ENCODE measurements at places on chromosomes 3 and 15.
A peak's percentile ranks its signal among the peaks of the same experiment; 100 is the strongest.

- no peak for DNase-seq
Observed at GRCh38 chr15:70066447-70066846, 31.3 kb downstream of the TLE3 start.

GRCh38 chr15:60529332-60529731, 50.4 kb upstream of the ICE2 start:
- DNase-seq: no peak

- no peak for DNase-seq
Observed at GRCh38 chr3:112132975-112133448, at the start of gene GCSAM. GCSAM (minus strand) TSS chr3:112133248; CDS start chr3:112133120, 128 bp downstream.

GRCh38 chr15:30953731-30954378, 37.6 kb downstream of the MTMR10 start:
- DNase-seq: no peak

GRCh38 chr3:56758539-56758981, 43.2 kb downstream of the ARHGEF3 start:
- no peak for DNase-seq

GRCh38 chr15:101070502-101071273, 151.5 kb downstream of the LRRK1 start:
- DNase-seq: peak; percentile 71

DNA sequence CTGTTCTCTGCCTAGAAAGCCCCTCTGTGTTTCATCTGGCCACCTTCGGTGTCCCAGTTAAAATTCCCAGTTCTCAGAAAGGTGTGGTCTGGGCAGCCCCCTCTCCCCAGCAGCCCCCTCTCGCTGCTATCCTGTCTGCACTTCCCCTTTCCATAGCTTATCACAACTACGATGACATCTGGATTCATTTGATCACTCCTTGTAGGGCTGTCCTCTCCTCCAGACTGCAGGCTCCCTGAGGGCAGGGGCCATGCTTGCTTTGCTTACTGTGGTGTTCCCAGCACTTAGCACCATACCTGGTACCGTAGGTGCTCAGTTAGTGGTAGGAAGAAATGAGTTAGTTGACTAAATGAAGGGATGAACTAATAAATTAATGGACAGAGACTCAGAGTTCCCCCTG, 26.3 kb upstream of the GOLGA6C start:
- no peak for DNase-seq

DNA sequence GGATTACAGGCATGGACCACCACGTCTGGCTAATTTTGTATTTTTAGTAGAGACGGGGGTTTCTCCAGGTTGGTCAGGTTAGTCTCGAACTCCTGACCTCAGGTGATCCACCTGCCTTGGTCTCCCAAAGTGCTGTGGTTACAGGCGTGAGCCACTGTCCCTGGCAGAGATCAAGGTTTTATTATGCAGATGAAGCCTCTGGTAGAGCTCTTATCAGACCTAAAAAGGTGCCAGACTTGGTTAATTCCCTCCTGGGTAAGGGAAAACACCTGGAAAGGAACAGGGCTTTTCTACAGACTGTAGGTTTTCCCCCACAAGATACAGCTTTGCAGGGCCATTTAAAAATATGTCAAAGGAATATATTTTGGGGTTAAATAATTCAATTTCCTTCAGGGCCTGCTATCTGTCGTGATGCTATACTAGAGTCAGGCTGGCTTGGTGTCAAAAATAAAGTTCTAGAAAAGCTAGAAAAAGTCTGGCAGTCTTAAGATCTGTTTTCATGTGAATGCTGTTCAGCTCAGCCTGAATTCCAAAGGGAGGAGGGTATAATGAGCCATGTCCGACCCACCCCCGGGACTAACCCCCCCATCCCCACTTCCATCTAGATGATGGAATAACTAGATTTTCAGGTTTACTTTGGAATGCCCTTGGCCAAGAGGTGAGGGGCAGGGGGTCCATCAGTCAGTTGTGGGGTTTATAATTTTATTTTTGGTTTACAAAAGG, 1.9 kb upstream of the BLOC1S6 start:
- DNase-seq: no peak

DNA sequence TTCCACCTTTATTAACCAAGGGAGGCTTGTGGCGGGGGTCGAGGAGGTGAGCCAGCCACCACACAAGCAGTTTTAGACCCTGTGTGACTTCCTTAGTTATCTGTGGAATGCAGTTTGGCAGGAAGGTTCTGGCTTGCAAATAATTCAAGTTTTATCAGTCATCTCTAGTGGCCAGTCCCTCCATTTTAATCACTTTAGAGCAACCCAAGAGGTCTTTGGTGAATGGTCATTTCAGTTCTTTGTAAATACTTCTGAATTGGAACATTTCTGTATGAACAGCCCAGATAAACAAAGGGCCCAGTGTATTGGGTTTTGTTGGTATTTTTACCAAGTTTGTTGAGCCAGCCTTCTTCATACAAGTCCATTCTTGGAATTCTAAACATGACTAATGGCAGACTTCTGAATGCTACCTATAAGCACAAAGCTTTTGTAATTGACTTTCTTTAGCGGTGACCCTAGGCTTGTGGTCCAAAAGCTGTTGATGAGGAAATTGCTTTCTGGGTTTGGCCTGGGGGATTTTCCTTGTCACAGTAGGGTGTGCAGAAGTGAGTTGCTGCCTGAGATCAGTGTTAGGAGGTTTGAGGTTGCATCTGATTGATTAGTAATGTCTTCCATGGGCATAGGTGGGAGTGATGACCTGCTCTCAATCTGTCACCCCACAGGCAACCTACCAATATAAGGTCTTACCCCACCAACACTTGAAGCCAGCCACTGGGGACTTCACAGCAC, 193.3 kb upstream of the TOPAZ1 start:
- DNase-seq: no peak

- no peak for DNase-seq
Observed at GRCh38 chr3:192564611-192565010, 162.7 kb downstream of the FGF12 start.

DNA sequence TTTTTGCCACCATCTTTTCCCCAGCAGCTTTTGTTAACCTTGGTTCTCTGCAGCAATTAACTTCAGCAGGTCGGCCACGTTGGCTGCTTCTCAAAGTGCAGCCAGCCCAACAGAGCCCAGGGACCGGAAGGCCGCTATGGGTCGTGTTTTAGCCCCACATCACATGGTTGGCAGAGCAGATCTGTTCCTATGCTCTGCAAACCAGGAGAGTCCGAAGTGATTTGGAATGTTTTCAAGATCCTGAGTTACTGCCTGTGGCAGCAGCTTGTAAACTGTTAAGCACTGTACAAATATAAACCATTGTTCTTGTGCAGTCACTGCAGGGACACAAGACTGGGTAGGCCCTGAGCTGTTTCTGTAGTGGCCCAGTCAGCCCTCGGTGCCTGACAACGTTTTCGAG, 69.6 kb upstream of the MYZAP start:
- no peak for DNase-seq

- DNase-seq: peak; percentile 80
Observed at GRCh38 chr3:35505181-35505580, 134.1 kb upstream of the ARPP21 start.

- no peak for DNase-seq
Observed at GRCh38 chr3:123799544-123800361, 84.4 kb downstream of the MYLK start.

DNA sequence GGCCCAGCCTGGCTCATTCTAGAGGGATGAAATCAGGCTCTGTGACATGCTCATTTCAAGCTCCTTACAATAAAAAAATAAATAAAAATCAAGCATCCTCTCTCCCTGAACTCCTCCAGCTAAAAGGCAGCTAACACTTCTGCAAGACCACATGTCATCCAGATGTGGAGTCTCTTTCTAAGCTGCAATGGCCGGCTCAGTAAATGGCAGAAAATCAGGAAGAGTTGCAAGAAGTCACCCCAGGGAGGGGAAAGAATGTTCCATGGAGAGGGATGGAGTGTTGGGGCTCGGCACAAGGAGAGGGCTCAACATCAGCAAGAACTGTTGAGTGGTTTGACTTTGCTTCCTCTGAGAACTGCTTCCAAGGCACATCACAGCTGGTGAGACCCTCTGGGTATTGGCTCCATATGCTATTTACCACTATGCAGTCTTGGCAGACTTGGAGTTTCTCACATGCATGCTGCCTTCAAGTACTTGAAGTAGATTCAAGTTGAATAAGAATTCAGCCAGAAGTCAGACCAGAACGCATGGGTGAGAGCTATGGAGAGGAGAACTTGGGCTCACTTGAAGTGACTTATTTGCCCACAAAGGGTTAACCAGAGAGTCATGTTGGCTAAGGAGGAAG, 689.0 kb downstream of the NTRK3 start:
- DNase-seq: no peak

DNA sequence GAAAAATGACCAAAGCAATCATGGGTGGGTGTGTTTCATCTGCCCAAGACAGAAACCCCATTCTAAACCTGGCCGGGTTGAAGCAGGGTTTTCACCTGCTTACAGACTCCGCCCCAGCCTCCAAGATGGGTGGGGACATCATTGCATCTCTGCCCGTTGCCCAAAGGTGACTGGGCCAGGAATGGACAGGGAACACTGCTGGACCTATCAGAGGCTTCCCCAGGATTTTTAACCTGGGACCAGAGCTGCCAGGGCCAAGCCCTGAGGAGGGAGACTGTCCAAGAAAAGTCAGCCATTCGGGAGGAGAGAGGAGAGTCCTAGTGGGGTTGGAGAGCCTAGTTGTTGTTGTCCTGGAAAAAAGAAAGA, 109.7 kb upstream of the ALDH1A3 start:
- no peak for DNase-seq

DNA sequence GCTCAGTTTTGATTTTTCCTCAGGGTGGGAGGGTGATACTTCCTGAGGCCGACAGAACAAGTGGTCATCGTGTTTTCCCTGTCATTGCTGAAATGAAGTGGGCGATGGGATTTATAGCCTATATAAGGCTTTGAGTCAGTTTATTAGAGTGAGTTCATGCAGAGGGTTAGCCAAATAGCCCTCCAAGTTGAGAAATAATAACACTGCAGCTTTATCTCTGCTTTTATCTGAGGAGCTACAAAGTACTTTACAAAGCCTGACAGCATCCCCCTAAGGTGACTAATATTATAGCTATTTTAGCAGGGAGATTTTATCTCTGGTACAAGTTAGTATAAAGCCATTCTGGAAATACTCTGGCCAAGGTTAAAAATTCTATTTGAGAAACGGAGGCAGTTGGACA, 389.6 kb downstream of the MFSD1 start:
- DNase-seq: no peak

GRCh38 chr15:73924171-73924921, 1.9 kb upstream of the LOXL1 start:
- DNase-seq: no peak

GRCh38 chr15:101337976-101338375, 42.9 kb upstream of the SNRPA1 start:
- no peak for DNase-seq

- DNase-seq: no peak
Observed at GRCh38 chr3:123667784-123668183, 82.9 kb upstream of the HACD2 start.

DNA sequence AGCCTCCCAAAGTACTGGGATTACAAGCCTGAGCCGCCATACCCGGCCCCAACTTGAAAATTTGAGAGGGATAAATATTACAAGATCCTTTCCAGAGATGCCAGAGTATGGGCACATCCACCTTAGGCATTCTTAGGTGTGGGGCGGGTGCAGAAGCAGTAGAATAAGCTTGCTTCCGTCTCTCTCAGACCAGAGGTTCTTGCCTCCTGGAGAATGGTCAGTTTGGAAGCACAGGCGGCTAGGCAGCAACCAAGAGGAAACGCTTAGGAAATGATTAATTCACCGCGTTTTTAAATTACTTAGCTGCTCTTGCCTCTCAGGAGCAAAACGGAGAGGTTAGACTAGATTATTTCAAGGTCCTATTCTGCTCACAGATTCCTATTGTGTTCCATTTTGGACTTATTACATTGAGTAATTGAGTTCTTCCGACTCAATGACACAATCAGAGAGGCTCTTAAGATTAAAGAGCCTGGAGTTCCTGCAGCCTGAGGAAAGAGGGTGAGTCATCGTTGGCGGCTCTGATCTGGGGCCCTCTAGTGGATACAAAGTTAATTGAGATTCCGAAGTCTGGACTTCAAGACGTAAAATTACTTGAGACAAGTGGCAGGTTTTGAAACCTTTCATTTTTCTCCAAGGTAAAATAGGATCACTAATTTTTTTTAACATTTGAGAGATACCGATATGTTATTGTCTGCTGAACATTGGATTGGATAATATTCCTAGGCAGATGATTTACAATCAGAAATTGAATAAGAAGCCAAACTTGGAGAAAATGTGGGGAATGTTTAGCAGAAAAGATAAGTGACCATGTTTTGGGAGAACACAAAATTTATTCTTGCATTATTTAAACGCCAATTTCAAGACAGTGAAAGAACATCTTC, 5.8 kb upstream of the TOPAZ1 start:
- peak; percentile 77 for DNase-seq

GRCh38 chr3:55172913-55173312, 245.1 kb upstream of the LRTM1 start:
- DNase-seq: no peak

GRCh38 chr3:58874248-58874741, 175.5 kb downstream of the CFAP20DC start:
- DNase-seq: no peak

- DNase-seq: no peak
Observed at GRCh38 chr3:122391681-122392446, 7.9 kb downstream of the FAM162A start.

- no peak for DNase-seq
Observed at GRCh38 chr15:99987701-99988100, 254.5 kb upstream of the LYSMD4 start.

DNA sequence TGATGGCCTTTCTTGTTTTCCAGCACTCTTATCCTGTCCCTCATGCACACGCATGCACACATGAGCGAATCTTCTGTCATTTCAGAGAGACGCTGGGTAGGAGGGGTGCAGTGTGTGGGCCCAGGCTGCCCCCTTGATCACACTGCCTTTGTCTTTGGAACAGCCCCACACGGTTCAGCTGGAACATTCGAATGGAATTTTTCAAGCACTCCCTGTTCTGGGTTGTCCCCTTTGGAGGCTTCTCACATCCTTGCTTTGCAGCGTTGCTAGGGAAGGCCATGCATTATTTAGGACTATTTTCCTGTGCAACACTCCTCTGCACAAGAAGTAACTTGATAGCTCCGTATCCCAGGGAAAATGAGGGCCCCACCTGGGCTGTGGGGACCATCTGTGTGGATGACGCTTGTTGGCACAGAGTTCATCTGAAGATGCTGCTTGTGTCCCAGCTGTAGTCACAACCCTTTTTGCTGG, 78.4 kb downstream of the SPSB4 start:
- DNase-seq: no peak

DNA sequence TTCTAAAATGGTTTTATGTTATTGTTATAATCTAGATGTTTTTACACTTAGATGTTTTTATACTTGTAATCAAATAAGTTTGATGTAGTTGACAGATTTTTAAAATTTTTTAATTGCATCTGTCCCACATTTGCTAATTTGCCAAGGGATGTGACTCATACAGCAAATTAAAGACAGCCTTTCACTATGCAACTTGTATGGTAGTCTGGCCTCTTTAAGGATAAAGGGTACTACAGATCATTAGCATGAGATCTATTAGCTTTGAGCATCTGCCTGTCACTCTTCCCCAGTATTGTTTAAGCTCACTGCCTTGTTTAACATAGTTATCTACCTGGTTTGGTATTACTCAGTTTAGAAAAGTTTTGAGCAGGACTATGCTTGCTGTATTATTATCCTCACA, 83.0 kb downstream of the NPTN start:
- no peak for DNase-seq
